ENCODE measurements at places on chromosomes 12 and 14.

GRCh38 chr14:104642540-104642868 is 37.9 kb upstream of the TMEM179 start:
- no peak for DNase-seq

GRCh38 chr14:93543766-93544165 is 113.0 kb downstream of the UNC79 start:
- no peak for DNase-seq

DNA sequence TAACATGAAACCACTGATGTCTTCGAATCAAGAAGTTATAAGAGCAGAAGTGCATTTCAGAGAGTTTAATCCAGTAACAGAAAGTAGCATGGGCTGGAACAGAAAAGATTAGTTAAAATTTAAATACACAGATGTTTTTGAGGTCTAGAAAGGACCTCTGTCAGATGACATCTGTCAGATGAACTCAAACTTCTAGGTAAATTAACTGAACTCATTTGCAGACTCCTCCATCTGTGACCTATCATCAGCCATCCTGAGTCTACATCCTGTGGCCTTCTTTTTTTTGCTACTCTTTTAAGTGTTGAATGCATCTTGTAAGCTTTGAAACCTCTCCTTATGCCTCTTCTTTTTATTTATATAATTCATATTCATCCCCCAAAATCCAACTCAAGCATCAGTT is 53.3 kb downstream of the C2CD5 start:
- no peak for DNase-seq

- DNase-seq: no peak
Measured at GRCh38 chr12:62319058-62319457, 58.9 kb downstream of the USP15 start.

- DNase-seq: no peak
Measured at GRCh38 chr14:35385042-35385839, 19.3 kb downstream of the NFKBIA start.

DNA sequence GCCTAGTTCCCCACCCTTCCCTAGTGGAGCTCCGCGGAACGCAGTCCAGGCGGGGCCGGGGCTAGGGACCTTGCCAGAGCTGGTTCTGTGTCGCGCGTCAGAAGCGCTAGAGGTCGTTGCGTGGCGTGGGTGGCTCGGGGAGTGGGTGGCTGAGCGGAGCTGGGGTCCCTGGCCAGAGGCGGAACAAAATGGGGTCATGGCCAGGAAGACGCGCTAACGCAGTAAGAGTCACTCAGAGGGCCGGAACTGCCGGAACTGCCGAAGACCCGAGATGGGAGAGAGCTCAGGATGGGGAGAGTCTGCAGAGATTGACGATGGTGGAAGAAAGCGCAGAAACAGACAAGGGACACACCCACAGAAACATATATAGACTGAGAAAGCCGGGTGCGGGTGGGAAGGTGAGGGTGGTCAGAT is 4.8 kb downstream of the DGKA start:
- DNase-seq: no peak

DNA sequence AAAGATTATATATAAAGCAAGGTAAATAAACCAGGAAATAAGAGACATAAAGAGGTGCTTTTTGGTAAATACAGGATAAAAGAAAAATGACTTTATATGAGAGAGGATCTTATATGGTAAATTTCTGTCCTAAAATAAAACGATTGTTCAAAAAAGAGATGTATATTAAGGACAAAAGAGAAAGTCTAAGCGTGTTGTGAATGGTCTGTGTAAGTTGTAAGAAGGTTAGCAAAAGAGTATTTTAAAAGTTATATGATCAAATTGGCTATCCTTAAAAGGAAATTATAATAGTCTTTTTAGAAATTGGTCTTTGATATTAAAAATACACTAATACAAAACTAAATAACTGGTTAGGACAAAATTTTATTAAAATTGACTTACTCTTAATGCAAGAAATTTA is 14.1 kb upstream of the ACSM4 start:
- no peak for DNase-seq

GRCh38 chr14:95510804-95511203 is 5.6 kb downstream of the SYNE3 start:
- DNase-seq: no peak

DNA sequence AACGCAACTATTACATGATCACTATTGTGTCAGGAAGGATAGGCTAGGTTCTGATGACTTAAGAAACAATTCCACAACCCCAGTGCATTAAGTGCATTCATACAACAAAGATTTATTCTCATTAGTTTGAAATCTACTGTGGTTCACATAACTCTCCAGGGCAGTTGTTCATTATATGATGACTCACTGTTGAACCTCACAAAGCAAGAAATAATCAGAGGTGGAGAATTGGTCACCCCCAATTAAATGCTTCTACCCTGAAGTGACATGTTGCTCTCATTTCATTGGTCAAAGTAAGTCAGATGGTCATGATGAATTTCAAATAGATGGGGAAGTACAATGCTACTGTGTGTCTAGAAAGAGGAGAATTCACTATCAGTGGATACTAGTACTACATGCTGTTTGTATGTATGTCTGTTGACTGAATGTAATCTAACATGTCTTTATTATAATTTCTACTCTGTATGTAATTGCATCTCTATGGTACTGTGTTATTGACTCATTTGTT is 6.1 kb upstream of the HELB start:
- DNase-seq: no peak

- no peak for DNase-seq
Measured at GRCh38 chr14:71733210-71733883, 198.9 kb upstream of the RGS6 start.

- no peak for DNase-seq
Measured at GRCh38 chr14:39265806-39266524, 32.2 kb downstream of the MIA2 start.

DNA sequence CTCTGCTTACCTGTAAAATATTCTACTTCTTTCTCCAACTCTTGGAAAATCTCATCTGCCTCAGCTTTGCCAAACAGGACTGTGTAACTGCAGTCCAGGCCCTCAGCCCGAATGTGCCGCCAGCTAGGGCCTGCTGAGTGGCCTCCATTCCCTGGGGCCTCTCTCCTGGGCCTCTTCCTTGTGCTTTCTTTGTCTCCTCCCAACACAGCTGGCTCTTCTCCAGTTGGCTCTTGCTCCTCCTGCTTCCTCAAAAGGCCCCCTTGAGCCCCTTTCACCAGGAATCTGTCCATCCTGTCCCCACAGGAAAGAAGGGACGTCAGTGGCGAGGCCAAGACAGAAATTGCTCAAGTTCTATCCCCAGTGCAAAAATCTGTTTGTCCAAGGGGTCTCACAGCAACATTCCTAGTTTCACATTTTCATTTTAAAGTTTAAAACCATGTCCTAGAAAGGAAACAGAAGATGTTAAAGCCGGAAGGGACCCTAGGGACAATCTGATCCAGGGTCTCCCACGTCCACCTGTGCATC is 713 bp downstream of the ALKBH2 start:
- DNase-seq: no peak

GRCh38 chr12:105189293-105189692 is 46.7 kb downstream of the APPL2 start:
- DNase-seq: no peak

DNA sequence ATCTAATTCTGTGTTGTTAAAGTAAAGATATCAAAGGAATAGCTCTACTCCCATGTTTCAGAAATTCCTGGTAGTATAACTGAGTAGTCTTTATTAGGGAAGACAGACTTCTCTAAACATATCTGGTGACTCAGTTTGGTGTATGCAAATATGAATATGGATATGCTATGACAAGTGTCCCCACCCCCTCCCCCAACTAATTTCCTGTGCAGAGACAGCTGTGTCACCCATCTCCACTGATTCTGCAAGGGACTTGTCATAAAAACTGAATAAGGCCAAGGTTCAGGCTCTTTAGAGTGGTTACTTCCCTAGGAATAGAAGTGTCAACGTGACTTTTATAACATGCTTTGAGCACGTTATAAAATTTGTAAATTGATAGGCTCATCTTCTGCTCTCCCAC is 429.1 kb downstream of the DAD1 start:
- DNase-seq: no peak

- no peak for DNase-seq
Measured at GRCh38 chr14:91729756-91730155, 2.1 kb downstream of the CATSPERB start.

DNA sequence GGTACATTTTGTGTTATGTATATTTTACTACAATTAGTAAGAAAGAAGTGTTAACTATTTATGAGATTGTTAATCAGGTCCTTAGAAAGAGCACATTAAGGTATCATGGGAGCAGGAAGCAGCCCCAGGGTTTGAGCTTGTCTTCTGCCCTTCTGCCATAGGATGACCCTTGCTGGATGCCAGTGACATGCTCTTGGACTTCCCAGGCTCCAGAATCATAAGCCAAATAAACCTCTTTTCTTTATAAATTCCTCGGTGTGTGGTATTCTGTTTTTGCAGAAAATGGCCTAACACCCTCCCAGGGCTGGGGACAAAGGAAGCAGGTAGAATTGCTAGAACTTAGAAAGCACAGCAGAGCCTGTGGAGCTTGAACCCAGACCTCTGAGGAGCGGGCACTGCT is 164.7 kb downstream of the VRK1 start:
- DNase-seq: no peak

DNA sequence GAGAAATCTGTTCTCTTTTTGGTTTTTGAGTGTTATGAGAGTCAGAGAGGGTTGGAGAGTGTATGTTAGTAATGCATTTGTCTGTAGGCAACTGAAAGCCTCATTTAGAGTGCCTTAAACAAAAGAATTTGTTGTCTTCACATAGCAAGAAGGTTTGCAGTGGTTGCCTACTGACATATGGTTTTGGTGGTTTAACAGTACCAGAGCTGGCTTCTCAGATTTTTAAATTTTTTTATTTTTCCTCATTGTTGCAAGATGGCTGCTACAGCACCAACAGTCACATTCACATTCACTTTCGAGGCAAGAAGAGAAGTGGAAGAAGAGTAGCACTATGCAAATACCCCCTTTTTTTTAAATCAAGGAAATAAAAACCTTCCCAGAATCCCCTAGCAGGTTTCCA is 106.5 kb downstream of the ADCK1 start:
- DNase-seq: no peak

- no peak for DNase-seq
Measured at GRCh38 chr12:52250048-52250990, 17.3 kb downstream of the KRT7 start.

DNA sequence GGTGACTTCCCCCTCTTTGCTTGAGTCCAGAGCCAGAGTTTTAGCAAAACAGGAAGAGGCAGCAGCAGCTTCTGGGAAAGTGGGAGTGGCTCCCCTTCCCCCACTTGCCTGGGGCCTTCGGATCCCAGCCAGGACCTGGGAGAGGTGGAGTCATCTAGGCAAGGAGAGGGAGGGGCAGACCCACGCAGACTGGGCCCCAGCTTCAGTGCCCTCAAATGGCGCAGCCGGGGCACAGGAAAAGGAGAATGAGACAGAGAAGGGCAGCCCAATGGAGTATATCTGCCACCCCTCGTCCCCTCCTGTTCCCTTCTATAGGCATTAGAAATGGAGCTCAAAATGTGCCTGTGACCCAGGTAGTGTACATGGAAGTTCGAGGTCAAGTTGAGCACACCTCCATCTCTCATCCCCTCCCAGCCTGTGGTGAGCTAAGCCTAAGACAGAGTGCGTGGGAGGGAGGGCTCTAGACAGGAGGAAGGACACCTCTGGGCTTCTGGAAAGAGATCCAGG is 9.3 kb upstream of the HDAC7 start:
- no peak for DNase-seq
